ENCODE measurements at places on chromosomes 11 and 22. TPM values are rescaled to one million over a fixed set of nuclear protein-coding genes. Genes with fewer than 3 reads are reported as not detected.
A peak's percentile ranks its signal among the peaks of the same experiment; 100 is the strongest.

DNA sequence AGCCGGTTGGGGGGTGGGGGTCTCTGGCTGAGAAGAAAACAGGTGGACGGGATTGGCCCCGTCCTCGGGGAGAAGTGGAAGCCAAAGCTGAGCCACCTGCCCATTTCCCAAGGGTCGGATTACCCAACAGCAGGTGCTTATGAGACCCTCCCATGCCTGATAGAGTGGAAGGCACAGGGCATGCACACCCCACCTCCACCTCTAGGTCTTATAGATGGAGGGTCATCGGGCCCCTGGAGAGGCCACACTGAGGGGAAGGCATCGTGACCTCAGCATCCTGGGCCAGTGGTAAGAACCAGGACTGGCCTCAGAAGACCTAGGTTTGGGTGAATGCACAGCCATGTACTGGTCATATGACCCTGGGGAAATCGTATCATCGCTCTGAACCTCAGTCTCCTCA lies 85.9 kb downstream of the BUD13 start:
- no peak overlapping the region for H3K4me3 ChIP-seq
- no peaks in the 10 kb centered on the region for H3K4me1 ChIP-seq
- no peak overlapping the region for H3K27ac ChIP-seq
- no peak for DNase-seq
- no peaks in the 10 kb centered on the region for H3K36me3 ChIP-seq

DNA sequence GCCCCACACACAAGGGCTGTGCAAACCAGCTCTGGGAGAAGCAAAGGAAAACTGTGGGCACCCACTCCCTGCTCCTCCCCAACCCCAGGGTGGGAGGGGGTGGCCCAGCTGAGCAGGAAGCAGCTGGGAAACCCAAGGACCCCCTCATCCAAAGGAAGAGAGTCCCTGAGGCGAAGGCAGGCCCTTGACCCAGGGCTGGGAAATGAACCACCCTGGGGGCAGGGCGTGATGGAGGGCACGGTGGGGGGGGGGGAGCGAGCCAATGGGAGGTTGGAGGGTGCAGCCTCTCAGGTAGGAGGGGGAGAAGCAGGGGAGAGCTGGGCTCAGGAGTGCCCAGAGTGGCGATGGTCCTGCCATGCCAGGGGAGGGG lies 16.8 kb downstream of the SCN4B start:
- DNase-seq = no peak
- H3K27ac ChIP-seq = no peak overlapping the region
- no peaks in the 10 kb centered on the region for H3K27me3 ChIP-seq
- H3K4me1 ChIP-seq = peaks cover 5% of the 10 kb centered on the region

DNA sequence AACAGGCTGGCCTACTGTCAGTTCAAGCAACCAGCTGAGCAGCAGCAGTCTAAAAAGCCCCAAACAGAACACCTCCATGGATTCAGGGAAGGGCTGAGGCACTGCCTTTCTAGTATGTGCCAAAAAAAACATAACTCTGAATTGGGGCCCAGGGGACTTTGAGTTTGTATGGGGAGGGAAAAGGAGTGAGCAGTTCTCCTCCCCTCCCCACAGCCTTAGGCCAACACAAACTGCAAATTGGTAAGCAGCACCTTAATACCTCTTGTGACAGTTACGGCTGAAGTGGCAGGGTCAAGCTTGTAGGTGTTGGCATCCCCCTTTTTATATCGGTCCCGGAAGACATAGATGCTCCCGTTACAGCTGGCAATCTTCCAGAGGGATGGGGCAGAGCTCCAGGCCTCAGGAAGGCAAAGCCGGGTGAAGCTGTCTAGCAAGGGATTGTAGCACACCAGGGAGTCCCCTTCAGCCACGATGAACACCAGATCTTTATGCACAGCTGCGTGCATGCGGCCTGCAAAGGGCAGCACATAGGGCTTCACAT lies 6.0 kb downstream of the KBTBD4 start:
- no peak overlapping the region for H3K4me3 ChIP-seq
- no peaks in the 10 kb centered on the region for H3K27me3 ChIP-seq
- DNase-seq = no peak
- H3K36me3 ChIP-seq = no peaks in the 10 kb centered on the region

GRCh38 chr11:27216270-27217149 lies 146.5 kb downstream of the CCDC34 start:
- no peaks in the 10 kb centered on the region for H3K27me3 ChIP-seq
- H3K4me1 ChIP-seq = peaks cover 48% of the 10 kb centered on the region
- H3K4me3 ChIP-seq = no peak overlapping the region
- no peak overlapping the region for H3K27ac ChIP-seq
- DNase-seq = peak; percentile 61

DNA sequence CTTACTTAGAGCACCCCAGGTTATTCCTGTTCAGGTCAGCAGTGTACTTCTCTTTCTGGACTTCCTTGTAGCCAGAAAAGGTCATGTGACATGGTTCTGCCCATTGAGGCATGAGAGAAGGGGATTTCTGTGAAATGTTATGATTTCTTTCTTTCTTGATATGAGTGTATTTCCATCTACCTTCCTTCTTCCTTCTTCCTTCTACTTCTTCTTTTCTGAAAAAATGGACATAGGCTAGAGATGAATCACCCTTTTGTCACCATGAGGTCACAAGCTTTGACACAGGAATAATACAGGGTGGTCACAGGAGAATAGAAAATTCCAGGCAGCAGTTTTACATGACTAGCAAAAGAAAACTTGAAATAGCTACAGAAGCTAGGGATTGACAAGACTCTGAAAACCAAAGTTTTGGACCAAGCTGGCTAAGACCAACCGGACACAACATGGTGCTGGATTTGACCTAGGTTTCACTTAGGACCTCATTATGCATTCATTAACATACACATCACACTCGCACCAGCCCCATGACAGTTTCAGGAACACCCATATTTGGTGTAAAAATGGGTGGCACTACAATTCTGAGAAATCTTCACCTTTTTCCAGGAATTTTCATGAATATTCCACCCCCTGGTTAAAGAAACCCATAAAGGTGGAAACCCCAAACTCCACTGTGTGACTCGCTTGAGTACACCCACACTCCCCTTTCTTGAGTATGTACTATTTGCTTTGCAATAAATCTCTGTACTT lies 21.2 kb upstream of the MAP6 start:
- H3K4me3 ChIP-seq = no peak overlapping the region
- DNase-seq = no peak
- no peak overlapping the region for H3K27ac ChIP-seq
- H3K27me3 ChIP-seq = no peaks in the 10 kb centered on the region
- no peaks in the 10 kb centered on the region for H3K4me1 ChIP-seq
- H3K36me3 ChIP-seq = no peaks in the 10 kb centered on the region

DNA sequence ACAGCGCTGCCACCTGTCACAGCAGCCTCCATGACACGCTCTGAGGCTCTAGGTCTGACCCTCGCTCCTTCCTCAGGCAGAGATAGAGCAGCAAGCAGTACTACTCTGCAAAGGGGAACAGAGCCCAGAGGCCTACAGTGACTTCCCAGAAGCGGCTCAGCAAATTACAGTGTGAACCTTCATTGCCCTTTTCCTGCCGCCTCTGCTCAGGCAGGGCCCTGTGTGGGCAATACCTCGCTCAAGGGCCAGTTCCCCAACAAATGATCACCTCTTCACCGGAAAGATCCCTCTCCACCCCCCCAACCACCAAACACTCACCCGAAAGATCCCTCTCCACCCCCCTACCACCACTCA lies 12.3 kb downstream of the KIAA0930 start:
- H3K36me3 ChIP-seq = no peaks in the 10 kb centered on the region
- H3K4me3 ChIP-seq = no peak overlapping the region
- no peak overlapping the region for H3K27ac ChIP-seq
- peaks cover 3% of the 10 kb centered on the region for H3K4me1 ChIP-seq

DNA sequence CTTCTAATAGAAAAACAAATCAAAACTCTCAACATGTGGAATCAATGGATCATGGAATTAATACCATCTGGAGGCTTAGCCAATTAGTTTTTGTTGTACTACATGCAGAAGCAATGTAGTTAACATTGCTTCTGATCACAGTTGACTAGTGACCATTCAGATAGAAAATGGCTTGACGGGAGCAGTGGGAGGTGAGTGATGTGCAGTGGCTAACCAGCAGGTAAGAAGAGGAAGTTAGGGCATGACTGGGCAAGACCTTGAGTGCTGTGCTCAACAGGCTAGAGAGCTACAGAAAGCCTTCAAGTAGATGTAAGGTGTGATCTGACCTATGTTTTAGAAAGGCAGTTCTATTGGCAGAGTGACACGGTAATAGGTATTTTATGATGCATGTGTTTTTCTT lies 60.7 kb upstream of the ALKBH3 start:
- no peak overlapping the region for H3K4me3 ChIP-seq
- DNase-seq = no peak
- no peaks in the 10 kb centered on the region for H3K36me3 ChIP-seq
- no peak overlapping the region for H3K27ac ChIP-seq

DNA sequence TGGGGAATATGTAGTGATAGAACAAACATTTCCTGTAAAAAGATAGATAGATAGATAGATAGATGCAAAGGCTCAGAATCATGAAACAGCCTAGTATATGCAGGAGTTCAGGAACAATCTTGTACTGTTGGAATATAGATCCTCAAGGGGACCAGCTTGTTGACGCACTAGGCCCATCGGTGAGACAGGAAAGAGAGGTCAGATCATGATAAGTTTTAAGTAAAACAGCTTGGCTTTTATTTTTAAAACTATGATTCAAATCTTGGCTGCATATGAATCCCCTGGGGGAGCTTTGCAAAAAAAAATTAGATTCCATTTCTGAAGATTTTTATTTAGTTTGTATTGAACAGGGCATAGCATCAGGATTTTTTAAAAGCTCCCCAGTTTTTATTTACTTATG lies 185.8 kb downstream of the TRPC6 start:
- H3K4me3 ChIP-seq = no peak overlapping the region
- no peaks in the 10 kb centered on the region for H3K27me3 ChIP-seq
- H3K36me3 ChIP-seq = no peaks in the 10 kb centered on the region
- no peak for DNase-seq
- H3K27ac ChIP-seq = no peak overlapping the region

GRCh38 chr11:23851216-23851615 lies 645.6 kb upstream of the LUZP2 start:
- H3K4me3 ChIP-seq = no peak overlapping the region
- H3K27me3 ChIP-seq = no peaks in the 10 kb centered on the region
- H3K27ac ChIP-seq = no peak overlapping the region

The NAALADL1 gene
- 0.75 TPM for total RNA-seq

The LINC01488 gene
- total RNA-seq = not detected

The SAA1 gene
- total RNA-seq = 3.6 TPM
